ENCODE measurements at places on chromosomes 5 and 9.

- no peak overlapping the region for H3K27ac ChIP-seq
- peaks cover 12% of the 10 kb centered on the region for H3K36me3 ChIP-seq
- no peak for DNase-seq
- no peaks in the 10 kb centered on the region for H3K27me3 ChIP-seq
Observed at GRCh38 chr9:132885720-132886333, 7.1 kb downstream of the SPACA9 start.

GRCh38 chr5:126096442-126097006 is 326.7 kb upstream of the GRAMD2B start:
- H3K4me3 ChIP-seq: no peak overlapping the region
- no peaks in the 10 kb centered on the region for H3K36me3 ChIP-seq
- H3K27ac ChIP-seq: no peak overlapping the region
- H3K4me1 ChIP-seq: no peaks in the 10 kb centered on the region
- H3K27me3 ChIP-seq: no peaks in the 10 kb centered on the region

GRCh38 chr5:133970325-133970909 is 2.0 kb upstream of the C5orf15 start:
- H3K27me3 ChIP-seq: no peaks in the 10 kb centered on the region
- H3K36me3 ChIP-seq: peaks cover 44% of the 10 kb centered on the region
- H3K4me1 ChIP-seq: peaks cover 34% of the 10 kb centered on the region
- H3K27ac ChIP-seq: peak overlapping the region; percentile 94
- no peak for DNase-seq
- H3K4me3 ChIP-seq: no peak overlapping the region

DNA sequence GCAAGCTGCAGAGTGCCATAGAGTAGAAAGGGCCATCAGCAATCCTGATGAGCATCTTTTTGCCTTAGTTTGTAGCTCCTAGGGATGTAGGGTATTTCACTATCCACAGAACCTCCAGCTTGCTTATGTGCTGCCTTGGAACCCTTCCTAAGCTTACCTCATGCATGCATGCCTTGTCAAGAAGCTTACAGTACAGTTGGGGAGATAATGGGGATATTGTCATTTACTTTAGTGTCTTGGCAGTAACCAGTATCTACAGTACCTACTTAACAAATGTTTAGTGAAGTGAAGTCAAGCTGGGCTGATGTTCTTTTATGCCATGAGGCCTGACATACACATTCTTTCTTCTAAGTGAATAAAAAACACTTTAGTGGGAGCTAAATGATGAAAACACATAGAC is 164.6 kb upstream of the PPP1R2B start:
- DNase-seq: no peak
- peak overlapping the region; percentile 27 for H3K27ac ChIP-seq
- no peaks in the 10 kb centered on the region for H3K27me3 ChIP-seq
- peaks cover 55% of the 10 kb centered on the region for H3K4me1 ChIP-seq
- H3K36me3 ChIP-seq: no peaks in the 10 kb centered on the region

DNA sequence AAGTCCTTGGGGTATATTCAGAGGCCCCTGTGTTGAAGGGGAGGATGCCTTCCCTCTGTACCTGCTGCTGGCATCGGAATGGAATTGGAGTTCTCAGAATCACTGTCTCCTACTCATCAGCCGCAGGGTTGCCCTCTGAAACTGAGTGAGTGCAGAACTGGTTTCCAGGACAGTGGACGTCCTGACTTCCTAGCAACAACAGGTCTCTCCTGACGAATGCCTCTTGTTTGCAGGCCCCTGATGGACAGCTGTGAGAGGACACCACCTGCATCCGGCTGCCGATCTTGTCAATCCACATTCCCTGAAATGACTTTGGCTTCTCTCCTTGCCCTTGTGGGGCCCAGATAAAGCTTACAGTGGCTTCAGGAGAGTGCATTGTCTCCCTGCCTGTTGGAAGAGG is 274.5 kb downstream of the NSG2 start:
- H3K4me3 ChIP-seq: no peak overlapping the region
- DNase-seq: no peak
- no peaks in the 10 kb centered on the region for H3K27me3 ChIP-seq
- H3K27ac ChIP-seq: no peak overlapping the region

GRCh38 chr5:148445578-148445977 is 61.8 kb downstream of the FBXO38 start:
- no peaks in the 10 kb centered on the region for H3K27me3 ChIP-seq
- no peaks in the 10 kb centered on the region for H3K4me1 ChIP-seq
- H3K27ac ChIP-seq: no peak overlapping the region
- no peak overlapping the region for H3K4me3 ChIP-seq
- no peaks in the 10 kb centered on the region for H3K36me3 ChIP-seq

GRCh38 chr5:65769539-65769938 is 47.5 kb downstream of the NLN start:
- H3K4me1 ChIP-seq: no peaks in the 10 kb centered on the region
- H3K4me3 ChIP-seq: no peak overlapping the region
- no peaks in the 10 kb centered on the region for H3K27me3 ChIP-seq
- no peaks in the 10 kb centered on the region for H3K36me3 ChIP-seq
- H3K27ac ChIP-seq: no peak overlapping the region

- no peak overlapping the region for H3K27ac ChIP-seq
- no peaks in the 10 kb centered on the region for H3K36me3 ChIP-seq
- DNase-seq: no peak
- no peaks in the 10 kb centered on the region for H3K27me3 ChIP-seq
- no peaks in the 10 kb centered on the region for H3K4me1 ChIP-seq
- no peak overlapping the region for H3K4me3 ChIP-seq
Observed at GRCh38 chr5:155434681-155435080, 421.1 kb downstream of the KIF4B start.

GRCh38 chr9:83403527-83404238 is 134.5 kb downstream of the FRMD3 start:
- no peak for DNase-seq
- H3K4me3 ChIP-seq: no peak overlapping the region
- H3K4me1 ChIP-seq: no peaks in the 10 kb centered on the region
- H3K36me3 ChIP-seq: no peaks in the 10 kb centered on the region

GRCh38 chr9:86445671-86446070 is 91.5 kb upstream of the TUT7 start:
- H3K27ac ChIP-seq: no peak overlapping the region
- H3K4me3 ChIP-seq: no peak overlapping the region
- H3K4me1 ChIP-seq: no peaks in the 10 kb centered on the region
- no peaks in the 10 kb centered on the region for H3K36me3 ChIP-seq

Measured in heart left ventricle (tissue), 16 donors.